ENCODE measurements at places on chromosomes 2 and 18.
A peak's percentile ranks its signal among the peaks of the same experiment; 100 is the strongest.

- no peak for DNase-seq
These were observed 36.9 kb downstream of the RPL37A start for GRCh38 chr2:216535454-216535995.

GRCh38 chr2:27627963-27628766 lies 647 bp downstream of the CCDC121 start:
- no peak for DNase-seq

DNA sequence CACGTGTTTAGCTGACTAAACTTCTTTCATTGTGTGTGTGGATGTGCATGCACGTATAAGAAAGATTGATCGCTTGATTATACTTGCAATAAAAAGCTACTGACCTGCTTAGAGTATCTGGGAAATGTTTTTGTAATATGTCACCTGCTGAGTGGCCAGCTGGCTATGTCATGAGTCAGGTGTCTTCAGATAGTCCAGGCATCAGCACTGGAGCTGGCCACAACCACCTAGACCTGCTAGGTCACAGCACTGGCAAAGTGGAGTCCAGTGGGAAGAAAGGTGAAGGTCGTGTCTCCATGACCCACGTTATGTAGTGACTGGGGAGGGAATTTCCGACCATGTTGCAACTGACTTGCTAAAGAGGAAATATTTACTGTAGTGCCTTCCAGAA lies 147.0 kb downstream of the ESCO1 start:
- no peak for DNase-seq

DNA sequence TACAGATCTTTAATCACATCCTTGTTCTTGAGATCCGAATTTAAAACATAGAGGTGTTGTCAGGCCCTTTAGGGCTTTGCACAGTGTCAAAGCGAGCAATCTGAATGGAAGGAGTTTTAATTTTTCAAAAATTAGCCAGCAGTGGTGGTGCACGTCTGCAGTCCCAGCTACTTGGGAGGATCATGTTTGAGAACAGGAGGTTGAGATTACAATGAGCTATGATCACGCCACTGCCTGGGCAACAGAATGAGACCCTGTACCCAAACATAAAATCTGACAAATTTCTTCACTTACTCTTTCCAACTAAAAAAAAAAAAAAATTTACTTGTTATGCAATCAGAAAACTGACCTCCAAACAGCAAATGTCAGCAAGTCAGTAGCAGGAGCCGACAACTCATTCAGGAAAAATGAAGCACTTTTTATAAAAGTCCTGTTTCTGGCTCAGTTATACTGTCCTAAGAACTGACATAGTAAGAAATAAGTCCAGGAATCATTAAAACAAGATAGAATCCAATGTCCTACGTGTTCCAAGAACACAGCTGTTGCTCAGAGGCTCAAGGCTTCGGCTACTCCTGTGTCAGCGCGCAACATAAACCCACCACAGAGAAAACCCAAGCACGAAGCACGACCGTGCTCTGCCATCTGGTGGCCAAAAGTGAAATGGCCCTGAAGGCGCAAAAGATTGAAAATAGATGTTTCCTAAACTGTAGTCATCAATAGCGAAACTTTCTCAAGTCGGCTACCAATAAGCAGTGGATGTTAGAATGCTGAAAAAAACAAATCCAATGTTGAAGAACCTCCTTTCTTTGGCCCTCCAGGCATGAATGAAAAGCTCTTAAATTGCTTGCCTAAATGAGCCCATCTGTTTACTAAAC lies 138.1 kb downstream of the INO80D start:
- DNase-seq: peak; percentile 15

DNA sequence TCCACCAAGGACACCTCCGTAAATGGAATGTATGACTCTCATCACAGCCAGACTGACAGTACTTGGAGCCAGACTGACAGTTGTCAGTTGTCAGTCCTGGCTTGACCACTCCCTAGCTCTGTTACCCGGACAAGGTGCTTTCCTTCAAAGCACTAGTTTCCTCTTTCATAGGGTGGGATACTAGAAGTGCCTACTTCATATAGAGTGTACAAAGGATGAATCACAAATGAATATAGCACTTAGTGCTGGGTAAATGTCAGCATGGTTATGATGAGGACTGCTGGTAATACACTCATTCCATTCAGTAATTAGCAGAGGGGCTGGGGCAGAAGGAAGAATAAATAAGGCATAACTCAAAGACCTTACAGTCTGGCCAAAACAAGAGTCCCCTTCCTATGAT lies 91.4 kb downstream of the ARL4C start:
- DNase-seq: no peak

DNA sequence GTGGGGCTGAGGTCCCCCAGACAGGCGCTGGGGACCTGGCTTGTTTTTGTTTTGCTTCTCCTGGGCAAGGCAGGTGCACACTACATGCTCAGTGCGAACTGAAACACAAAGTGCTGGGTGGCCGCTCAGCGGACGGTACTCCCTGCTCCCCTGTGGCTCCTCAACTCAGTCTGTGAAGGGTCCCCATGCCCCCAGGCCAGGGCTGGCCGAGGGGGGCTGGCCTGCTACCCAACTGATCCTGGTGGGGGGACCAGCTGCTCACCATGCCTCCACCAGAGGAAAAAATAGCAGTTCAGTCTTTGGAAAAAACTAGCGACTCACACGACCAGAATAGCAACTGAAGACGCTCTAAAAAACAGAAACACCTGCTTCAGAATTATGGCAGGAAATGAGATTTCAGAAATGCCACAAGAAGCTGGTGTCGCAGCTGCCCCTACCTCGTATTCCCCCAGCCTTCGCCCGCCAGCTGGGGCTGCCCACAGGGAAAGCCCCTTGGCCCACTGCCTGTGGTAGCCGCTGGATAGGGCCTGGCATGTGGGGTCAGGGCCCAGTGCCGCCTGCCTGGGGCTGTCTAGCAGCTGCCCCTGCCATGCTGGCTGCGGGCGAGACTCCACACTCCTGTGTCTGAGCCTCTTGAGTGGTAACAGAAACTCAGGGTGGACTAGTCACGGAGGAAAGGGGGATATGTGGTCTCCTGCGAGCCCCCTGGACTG lies 43.7 kb downstream of the MEX3C start:
- peak; percentile 30 for DNase-seq

DNA sequence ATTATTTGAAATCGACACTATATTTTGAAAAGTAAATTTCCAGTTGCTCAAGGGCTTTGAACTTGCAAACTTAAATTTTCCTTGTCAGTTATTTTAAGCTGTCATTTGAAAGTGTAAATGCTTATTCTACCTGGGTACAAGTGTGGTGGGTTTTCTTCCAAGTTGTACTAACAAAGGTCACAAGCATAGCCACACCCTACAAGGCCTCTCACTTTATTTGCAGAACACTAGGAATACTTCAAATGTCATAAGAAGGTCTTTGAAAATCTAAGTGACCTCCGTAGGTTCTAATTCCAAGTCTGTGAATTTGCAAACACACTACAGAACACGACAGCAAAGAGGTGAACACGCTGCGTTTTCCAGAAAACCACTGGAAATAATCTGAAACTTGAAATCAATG lies 9.3 kb upstream of the RMDN2 start:
- DNase-seq: no peak

DNA sequence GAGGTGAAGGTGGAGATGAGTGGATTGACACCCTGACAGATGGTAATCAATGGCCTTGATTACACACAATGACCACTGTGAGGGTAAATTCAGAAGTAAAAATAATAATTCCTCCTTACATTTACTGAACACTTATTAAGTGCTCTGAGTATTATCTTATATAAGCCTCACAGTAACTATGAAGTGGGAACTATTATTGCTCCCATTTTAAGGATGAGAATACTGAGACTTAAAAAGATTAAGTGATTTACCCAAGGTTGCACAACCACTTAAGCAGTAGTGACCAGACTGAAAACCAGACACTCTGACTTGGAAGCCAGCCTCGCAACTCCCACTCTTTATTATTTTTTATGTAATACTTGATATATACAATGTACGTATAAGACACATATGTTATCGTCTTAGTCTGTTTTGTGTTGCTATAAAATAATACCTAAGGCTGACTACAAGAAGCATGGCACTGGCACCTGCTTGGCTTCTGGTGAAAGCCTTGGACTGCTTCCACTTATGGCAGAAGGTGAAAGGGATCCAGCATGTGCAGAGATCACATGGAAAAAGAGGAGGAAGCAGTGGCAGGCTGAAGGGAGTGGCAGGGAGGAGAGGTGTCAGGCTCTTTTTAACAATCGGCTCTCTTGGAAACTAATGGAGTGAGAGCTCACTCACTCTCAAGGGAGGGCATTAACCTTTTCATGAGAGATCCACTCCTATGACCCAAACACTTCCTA lies 41.5 kb upstream of the C1D start:
- DNase-seq: no peak

DNA sequence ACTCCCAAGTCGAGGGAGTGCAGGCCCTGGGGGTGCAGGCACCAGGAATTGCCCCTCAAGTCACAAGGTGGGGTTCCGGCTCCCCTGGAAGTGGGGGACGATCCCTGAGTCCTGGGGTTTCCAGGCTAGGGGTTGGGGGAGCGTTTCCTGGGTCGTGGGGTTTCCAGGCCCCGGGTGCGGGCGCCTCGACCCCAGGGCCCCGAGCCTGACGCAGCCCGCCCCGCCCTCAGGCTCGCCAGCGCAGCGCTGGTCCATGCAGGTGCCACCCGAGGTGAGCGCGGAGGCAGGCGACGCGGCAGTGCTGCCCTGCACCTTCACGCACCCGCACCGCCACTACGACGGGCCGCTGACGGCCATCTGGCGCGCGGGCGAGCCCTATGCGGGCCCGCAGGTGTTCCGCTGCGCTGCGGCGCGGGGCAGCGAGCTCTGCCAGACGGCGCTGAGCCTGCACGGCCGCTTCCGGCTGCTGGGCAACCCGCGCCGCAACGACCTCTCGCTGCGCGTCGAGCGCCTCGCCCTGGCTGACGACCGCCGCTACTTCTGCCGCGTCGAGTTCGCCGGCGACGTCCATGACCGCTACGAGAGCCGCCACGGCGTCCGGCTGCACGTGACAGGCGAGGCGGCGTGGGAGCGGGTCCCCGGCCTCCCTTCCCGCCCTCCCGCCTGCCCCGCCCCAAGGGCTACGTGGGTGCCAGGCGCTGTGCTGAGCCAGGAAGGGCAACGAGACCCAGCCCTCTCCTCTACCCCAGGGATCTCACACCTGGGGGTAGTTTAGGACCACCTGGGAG lies 12.0 kb downstream of the SIGLEC15 start:
- DNase-seq: no peak

DNA sequence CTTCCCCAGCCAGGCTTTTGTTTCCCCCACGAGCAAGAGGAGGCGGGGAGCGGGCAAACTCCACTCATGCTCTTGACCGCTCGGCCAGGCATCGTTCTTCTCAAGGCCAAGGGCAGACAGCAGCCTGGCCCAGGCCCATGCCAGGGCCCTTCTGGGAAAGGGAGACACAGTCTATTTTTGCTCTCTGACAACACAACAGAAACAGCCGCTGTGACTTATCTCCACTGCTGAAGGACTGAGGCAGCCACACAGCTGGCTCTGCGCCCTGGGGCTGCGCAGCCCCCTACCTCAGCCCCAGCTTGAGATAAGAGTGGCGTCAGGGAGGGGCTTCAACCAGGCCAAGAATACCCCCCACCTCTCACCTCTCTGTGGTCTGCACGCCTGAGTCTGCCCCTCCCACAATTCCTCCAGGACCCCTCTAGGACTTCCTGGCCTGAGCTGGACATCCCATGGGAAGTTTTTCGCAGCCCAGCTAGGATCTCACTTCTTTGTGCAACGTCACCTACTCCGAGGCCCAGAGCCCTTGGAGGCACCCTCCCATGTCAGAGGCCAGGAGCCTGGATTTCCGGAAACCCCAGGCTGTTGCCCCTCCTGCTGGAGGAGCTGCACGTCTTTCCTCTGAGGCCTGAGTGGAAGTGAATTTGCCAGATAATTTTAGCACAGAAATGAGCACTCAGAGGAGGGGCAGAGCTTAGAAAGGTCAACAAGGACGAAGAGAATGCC lies 118.9 kb upstream of the OTOS start:
- DNase-seq: no peak

DNA sequence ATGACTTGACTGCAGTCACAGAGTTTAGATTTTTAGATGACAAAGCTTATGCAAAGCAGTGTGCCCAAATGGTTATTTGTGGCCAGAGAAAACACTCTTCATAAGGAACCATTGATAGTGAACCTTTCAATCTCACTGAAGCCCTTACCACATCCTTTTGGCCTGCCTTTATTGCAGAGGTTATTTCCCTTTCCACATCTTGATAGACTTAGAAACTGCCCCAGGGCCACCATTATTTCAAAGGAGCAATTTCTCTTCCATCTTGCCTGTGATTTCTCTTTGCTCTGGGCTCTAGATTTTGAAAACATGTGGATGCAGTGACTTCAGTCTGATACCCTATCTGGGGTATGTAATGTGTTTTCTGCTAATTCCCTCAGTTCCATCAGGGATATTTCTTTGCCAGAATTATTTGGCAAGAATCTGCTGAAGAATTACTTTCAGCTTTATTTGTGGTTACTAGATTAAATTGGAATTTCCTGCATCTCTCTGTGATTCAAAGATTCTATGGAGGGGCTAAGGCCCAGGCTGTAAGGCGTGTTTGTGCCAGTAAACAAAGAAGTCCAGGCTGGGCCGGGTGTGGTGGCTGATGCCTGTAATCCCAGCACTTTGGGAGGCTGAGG lies 51.0 kb downstream of the MOGAT1 start:
- no peak for DNase-seq

DNA sequence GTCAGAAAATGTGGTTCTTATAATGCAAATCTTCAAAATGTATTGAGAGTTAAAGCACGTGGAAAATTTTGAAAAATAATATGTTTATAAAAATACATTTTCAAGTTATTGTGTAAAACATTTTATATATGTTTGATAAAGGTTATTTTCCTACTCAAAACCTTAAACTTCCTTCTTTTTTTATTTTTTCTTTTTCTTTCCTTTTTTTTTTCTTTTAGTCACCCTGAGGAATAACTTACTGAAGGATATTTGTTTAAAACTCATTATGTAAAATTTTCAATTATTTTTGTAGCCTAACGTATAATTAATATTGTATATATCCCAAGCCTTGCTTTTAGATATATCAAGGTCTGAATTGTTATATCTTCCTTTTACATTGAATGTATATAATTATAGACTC lies 346.8 kb upstream of the GYPC start:
- DNase-seq: no peak

DNA sequence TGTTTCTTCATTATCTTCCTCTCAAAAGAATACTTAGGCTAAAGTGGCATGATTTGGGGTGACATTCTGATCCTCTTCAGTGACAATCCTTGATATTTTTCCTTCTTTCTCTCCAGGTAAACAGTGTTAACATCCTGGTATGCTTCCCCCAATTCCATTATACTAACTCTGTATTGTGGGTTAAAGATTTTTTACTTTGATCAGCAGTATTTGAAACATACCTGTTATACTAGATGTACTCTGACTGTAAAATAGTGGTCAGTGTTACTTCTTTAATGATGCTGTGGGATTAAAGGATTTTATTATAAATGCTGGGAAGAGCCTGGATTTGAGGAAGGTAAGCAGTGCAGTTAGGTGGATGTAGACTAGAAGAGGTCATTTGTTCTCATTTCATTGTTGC lies 48.8 kb downstream of the MSH2 start:
- no peak for DNase-seq

DNA sequence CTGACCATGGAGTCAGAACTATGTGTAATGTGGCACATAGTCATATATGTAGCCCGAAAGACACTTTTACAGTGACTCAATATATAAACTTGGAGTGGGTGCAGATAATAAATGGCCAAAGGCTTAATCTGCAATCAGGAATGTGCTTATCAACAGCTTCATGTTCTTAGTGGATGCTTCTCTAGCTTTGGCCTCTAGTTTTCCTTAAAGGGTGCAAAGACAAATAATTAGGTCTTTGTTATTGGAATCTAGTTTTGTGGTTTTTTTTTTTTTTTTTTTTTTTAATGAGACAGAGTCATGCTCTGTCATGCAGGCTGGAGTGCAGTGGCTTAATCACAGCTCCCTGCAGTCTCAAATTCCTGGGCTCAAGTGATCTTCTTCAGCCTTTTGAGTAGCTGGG lies 625.6 kb downstream of the EPHA4 start:
- no peak for DNase-seq

GRCh38 chr2:55043841-55044240 lies 6.4 kb downstream of the RTN4 start:
- no peak for DNase-seq

Measured in stimulated activated CD8-positive, alpha-beta memory T cell treated with anti-CD3 and anti-CD28 coated beads, Interleukin-4, amount 100 ng/mL, for 1 hour (primary cell).